ENCODE measurements at places on chromosomes 3 and 15. TPM values are rescaled to one million over a fixed set of nuclear protein-coding genes. Genes with fewer than 3 reads are reported as not detected.

CCDC39 gene
- 0.54 TPM for total RNA-seq

VWA5B2 gene
- total RNA-seq, result 6.6 TPM

WDR73 gene
- total RNA-seq, result 34.4 TPM

ALDH1A3 gene
- 46.3 TPM for total RNA-seq

GOLGA8Q gene
- 1.6 TPM for total RNA-seq

GRCh38 chr15:91263632-91264531, 163.8 kb downstream of the SV2B start:
- DNase-seq, result peak; percentile 41

- DNase-seq, result no peak
Measured at GRCh38 chr15:35305946-35306345, 220.9 kb upstream of the NANOGP8 start.

- no peak for DNase-seq
Measured at GRCh38 chr15:90609242-90610180, 79.8 kb downstream of the CRTC3 start.

DNA sequence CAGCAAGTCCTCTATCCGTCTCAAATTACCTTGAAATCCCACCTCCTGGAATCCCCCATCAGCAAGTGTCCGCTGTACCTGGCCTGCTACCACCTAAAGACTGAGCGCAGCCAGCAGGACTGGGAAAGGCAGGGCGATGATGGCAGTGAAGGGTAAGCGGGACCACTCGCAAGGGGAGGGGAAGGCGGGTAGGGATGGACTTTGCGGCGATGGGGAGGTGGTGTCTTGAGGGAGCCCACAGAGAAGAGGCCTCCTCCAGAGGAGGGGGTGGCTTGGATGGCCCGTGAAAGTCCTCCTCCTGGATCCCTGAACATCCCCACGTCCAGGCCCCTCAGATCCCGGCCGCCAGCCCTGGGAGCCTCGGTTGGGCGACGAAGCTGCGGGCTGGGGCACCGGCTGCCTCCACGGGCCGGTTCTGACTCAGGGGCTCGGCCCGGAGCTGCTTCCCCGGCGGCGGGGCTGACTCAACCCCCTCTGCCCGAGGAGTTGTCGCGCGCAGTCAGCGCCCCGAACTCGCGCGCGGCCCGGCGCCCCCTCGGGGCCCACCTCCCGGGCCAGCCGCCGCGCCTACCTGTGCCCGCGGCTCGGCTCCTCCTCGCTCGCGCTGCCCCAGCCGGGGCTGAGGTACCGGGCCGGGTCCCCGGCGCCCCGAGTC, 512 bp downstream of the LARP6 start:
- DNase-seq, result peak; percentile 37

DNA sequence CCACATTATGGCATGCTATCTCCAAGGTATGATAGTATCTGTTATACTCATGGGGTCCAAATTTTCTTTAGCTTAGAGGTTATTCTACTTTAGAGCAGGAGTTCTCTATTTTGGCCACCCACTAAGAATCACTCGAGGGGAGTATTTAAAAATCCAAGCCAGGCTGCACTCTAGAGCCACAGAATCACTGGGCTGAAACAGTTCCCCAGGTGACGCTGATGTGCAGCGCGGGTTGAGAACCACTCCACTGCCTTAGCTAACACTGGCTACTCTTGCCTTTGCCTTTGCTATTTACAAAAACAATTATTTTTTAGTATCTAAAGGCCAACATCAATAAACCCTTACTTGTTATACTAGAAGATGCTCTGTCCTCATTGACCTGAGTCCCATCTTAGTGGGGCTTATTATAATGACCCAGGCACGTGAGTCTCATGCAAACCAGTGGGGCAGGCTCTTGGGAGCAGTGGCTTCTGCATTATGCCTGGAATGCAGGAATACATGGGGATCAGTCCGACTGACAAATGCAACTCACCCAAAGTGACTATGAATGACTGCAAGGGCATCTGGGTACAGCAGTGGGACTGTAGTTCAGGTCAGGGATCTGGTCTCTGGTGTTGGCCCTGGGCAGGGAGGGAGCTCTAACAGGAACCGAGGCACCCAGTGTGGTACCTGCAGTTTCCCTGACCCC, 21.7 kb upstream of the CGNL1 start:
- DNase-seq, result no peak

GRCh38 chr3:186790261-186790981, 7.0 kb downstream of the EIF4A2 start:
- DNase-seq, result no peak

DNA sequence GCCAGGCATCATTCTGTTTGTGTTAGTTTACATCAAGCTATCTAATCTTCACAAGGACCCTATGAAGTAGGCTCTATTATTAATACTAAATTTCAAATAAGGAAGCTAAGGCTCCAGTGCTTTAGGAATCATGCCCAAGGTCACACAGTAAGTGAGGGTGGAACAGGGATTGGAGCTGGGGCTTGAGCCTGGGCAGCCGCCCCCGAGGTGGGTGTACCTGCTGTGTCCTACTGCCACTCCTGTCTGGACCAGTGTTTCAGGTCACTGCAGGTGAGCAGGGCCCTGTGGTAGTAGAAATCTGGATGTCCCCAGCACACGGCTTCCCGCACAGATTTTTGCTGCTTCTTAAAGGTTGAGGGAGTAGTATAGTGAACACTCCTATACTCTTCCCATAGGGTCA, 6.5 kb downstream of the KLF13 start:
- no peak for DNase-seq

DNA sequence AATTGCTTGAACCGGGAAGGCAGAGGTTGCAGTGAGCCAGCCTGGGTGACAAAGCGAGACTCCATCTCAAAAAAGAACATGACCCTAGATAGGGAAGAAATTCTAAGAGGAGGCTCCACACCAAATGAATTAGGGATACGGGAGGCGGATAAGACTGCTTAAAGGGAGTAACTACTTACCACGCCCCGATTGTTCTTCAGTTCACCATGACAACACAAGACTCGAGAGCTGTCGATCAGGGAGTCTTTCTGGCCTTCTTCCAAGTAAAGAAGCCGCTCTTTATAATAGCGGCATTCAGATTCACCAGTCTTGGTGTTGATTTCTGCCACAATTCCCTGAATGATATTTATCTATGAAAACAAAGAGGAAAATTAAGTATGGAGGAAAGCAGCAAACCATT, 53.9 kb upstream of the TASOR start:
- DNase-seq, result no peak

- DNase-seq, result no peak
Measured at GRCh38 chr3:29144361-29144760, 136.5 kb upstream of the RBMS3 start.

DNA sequence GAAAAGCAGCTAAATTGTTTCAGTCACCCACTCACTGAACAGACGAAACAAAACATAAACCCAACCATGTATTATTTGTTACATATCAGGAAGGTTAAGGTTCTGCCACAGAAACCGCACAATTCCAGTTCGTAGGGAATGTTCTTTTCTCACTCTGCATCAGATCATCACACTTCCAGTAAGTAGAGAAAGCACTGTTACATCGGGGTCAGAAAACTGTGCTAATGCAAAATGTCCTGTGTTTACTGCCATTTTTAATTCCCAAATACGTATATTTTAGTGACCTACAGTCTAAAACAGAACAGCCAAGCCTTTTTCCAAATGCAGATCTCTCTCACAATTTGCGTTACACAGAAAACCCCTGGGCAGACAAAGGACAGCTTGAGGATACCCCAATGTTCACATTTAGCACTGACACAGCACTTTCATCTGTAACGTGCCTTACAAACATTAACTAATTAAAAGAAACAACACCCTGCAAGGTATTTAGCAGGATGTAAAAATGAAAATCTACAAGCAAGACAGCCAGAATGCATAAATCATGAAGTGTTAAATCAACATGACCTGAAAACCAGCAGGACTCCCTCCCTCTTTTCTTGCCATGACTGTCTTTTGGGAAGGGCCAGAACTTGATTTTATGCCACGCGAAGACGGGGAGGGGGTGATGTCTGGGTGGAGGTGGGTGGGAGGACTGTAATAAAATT, 34.8 kb upstream of the SKIL start:
- DNase-seq, result no peak

DNA sequence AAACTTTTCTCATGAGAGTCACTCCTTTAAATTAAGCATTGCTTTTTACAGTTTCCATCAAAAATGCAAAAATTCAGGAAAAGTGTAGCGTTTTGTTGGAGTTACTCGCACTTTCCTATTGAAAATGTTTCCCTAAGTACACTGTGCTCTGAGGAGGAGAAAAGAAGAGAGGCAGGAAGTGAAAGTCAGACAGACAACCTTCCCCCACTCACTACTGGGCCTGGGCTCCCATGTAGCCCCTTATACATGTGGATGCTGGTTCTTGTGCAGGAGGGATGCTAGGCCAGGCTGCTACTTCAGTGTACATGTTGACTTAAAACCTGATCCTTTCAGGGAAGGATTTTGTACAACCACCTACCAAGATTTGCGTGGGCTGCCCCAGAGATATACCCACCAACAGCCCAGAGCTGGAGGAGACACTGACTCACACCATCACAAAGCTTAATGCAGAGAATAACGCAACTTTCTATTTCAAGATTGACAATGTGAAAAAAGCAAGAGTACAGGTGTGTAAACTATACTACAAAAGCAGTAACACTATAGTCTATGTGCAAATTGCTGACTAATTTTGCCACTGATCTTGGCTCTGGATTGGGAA, 15.1 kb downstream of the KNG1 start:
- no peak for DNase-seq

DNA sequence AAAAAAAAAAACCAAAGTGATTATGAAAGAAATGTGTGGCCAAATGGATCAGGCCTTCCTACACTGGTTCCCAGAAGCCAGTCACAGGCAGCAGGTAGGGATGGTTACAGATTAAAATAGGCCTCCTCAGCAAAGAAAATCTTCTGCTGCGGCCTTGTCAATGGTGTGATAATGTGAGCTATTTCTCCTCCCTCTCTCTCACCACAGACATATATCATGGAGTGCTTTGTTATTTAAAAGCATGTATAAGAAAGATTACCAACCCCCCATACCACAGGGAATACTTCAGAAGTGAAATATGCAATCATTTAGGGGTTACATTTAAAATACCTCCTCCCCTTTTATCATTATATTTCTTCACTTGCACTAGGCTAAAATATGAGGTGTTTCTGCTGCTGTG, 32.2 kb upstream of the LRTM1 start:
- DNase-seq, result no peak

DNA sequence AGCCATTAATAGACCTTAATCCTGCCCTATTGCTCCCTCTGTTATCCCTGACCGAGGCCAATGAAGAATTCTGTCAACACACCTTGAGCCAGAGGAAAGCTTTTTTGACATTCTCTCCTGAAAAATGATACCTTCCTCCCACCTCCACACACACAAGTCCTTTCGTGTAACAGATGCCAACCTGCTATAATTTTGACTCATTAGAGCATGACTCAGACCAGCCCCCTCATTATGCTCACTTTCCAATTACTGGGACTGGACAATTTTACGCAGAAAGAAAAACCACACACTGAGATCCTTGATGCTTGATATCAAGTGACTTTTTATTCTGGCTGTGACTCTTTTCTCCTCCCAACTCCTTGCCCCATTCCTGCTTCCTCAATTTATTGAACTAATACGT, 50.9 kb downstream of the LSAMP start:
- peak; percentile 18 for DNase-seq

GRCh38 chr3:36060950-36061349, 319.4 kb upstream of the STAC start:
- DNase-seq, result no peak

DNA sequence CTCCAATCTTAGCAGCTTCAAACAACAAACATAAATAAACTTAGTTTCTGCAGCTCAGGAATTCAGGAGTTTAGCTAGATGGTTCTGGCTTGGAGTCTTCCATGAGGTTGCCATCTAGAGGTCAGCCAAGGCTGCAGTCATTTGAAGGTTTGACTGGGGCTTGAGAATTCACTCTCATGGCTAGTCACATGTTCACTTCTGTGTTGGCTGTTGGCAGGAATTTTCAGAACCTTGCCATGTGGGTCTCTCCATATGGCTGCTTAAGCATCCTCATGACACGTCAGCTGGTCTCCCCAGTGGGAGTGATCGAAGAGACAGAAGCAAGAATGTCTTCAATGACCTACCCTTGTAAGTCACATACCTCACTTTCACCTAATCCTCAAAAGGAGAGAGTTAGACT, 269.2 kb upstream of the CNTN3 start:
- no peak for DNase-seq

DNA sequence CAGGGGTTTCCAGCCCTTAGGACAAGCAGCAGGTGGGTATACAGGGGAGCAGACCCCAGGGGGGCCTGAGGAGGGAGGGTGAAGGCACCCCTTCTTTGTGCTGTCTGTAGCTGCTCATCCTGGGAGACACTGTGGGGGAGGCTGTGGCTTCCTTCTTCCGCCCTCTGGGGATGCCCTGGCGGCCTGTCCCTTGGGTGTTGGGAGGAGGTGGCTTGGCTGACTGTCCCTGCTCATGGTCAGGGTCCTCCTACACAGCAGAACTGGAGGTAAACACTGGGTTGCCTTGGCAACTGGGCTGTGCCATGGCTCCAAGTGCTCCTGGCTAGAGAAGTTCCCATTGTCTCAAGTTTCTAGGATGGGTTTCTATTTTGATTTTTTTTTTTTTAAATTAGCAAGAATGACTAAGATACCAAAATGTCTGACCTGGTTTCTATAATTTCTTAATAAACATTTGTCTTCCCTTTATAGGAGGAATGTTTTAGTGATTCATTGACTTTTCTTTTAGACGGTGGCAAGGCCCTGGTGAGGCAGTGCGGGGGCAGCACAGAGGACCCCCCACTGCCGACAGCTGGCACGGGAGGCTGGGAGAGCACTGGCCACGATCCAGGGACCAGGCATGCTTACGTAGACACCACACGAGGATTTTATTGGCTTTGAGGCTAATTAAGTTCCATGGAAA, 12.4 kb downstream of the KLF13 start:
- DNase-seq, result no peak

DNA sequence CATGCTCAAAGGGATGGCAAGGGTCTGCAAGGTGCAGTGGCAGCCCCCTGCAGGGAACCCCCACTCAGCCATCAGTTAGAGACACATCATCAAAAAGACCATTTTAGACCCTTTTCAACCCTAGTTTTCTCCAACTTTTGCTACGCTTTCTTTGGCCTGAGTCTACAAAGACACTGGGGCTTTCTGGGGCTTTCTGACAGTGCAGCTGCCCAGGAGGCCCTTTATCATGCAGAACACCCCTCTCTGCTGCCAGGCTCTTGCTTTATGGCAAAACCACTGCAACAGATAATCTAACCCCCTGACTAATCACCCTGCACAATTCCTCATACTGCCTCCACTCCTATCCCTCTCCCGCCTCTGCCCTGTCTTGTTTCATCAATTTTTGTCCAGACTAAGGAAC, 2.4 kb downstream of the NMNAT3 start:
- DNase-seq, result no peak

DNA sequence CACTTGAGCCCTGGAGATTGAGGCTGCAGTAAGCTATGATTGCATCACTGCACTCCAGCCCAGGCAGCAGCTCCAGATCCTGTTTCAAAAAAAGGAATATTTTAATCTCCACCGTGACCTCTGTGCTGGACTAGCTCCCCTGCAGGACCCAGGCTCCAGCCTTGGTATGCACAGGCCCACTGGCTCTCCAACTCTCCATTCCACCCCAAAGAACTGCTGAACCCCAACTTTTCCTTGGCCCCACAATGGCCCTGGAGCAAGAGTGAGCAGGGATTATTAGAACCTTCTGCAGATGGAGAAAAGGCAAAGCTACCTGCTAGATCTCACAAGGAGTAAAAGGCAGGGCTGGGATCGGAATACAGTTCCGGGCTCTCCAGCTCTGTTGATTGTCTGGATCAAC, 32.8 kb upstream of the SFMBT1 start:
- DNase-seq, result no peak

GRCh38 chr3:105771392-105771791, 97.4 kb downstream of the CBLB start:
- DNase-seq, result no peak

Data from cerebellum (tissue), 4 donors.